ENCODE measurements at places on chromosomes 2 and 18.

DNA sequence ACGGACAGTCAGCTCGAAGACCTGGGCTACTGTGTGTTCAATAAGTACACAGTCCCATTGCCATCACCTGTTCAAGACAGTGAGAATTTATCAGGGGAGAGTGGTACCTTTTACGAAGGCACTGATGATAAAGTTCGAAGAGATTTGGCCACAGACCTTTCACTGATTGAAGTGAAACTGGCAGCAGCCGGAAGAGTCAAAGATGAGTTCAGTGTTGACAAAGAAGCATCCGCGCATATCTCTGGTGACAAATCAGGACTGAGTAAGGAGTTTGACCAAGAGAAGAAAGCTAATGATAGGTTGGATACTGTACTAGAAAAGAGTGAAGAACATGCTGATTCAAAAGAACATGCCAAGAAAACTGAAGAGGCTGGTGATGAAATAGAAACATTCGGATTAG lies 76.9 kb upstream of the UNC80 start:
- no peak for DNase-seq

GRCh38 chr2:98399140-98399539 lies 45.5 kb upstream of the INPP4A start:
- DNase-seq: no peak

DNA sequence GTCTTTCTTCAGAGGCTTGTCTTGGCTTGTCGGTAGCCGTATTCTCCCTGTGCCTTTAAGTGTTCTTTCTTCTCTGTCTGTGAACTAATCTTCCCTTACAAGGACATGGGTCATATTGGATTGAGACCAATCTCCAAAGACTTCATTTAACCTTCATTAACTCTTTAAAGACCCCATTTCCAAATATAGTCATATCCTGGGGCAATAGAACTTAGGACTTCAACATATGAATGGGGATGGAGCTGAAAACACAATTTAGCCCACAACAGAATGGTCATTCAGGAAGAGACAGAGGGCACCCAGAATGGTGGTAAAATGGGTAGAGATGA lies 82.1 kb upstream of the TANK start:
- no peak for DNase-seq

GRCh38 chr2:224948859-224949258 lies 93.4 kb downstream of the DOCK10 start:
- DNase-seq: no peak

- no peak for DNase-seq
Observed at GRCh38 chr2:8794923-8795825, 42.2 kb downstream of the KIDINS220 start.

GRCh38 chr2:64998658-64999061 lies 9.5 kb downstream of the SLC1A4 start:
- DNase-seq: no peak

GRCh38 chr2:132884705-132885104 lies 214.7 kb upstream of the LYPD1 start:
- DNase-seq: no peak

DNA sequence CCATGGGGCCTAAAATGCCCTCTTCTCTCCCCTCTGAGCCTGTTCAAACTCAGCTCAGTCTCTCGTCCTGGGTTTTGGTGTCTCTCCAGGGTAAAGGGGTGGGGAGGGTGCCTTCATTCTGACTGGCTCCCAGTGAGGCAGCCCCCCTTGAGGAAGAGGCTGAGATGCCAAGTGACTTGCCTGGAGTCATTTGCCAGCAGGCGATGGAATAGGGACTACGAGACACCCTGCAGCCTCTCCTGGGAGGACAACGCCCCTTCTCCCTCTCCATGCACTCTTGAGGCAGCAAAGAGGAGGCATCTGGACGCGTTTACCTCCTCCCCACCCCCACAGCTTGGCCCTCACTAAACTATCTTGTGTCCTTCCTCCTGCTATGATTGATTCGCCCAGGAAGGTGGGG lies 760 bp upstream of the STON1 start:
- no peak for DNase-seq

GRCh38 chr2:2827761-2828221 lies 496.7 kb upstream of the MYT1L start:
- no peak for DNase-seq
